ENCODE measurements at places on chromosomes 13 and 19.
A peak's percentile ranks its signal among the peaks of the same experiment; 100 is the strongest.

DNA sequence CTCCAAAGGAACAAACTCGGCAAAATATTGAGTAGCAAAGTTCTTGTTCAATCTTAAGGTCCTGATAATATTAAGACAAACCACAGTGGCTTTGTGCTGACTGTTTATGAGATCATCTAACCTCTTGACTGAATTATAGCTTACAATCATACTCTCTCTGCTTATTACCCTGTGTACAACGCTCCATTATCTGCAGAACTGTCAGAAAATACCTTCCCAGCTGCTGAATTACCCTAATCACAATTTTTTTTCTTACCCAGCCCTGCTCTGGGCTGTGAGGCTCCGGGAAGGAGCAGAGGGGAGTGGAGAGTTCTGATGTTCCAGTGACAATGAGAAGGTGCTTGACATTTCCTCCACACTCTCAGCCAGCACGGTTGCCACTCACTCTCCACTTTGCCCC is 64.8 kb downstream of the DCT start:
- no peak for ATAC-seq

- no peak for ATAC-seq
Measured at GRCh38 chr19:17920527-17920926, 12.3 kb upstream of the CCDC124 start.

- no peak for ATAC-seq
Measured at GRCh38 chr19:2064788-2065524, 13.9 kb upstream of the MKNK2 start.

DNA sequence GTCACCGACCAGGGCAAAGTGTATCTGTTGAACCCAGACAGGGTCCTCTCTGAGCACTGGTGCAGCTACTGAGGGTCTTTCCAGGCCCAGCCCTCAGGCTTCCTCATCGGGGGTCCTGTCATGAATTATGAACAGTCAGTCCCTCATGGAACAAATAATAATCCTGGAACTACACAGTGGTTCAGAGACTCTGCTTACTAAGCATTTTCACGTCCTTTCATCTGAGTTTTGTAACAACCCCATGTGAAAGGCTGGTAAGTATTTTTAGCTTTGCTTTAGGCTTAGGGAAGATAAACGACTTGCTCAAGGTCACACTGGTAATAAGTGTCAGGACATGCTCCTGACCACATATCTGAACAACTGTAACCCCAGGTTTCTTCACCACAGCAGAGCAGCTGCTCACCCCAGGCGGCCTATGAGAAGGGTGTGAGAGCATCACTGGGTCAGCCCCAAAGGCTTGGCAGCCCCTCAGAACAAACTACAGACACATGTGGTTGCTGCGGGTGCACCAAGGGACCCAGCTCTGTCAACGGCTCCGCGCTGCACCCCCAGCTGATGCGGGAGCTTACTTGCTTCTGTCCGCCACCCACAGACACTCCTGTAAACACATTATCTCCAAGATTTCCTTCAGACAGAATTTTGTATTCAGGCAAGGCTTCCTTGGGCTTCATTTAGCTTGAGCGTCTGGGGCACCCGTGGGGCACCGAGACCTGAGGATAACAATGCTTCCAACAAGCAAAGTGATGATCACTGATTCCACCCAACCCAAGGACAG is 19.4 kb upstream of the GSX1 start:
- no peak for ATAC-seq

DNA sequence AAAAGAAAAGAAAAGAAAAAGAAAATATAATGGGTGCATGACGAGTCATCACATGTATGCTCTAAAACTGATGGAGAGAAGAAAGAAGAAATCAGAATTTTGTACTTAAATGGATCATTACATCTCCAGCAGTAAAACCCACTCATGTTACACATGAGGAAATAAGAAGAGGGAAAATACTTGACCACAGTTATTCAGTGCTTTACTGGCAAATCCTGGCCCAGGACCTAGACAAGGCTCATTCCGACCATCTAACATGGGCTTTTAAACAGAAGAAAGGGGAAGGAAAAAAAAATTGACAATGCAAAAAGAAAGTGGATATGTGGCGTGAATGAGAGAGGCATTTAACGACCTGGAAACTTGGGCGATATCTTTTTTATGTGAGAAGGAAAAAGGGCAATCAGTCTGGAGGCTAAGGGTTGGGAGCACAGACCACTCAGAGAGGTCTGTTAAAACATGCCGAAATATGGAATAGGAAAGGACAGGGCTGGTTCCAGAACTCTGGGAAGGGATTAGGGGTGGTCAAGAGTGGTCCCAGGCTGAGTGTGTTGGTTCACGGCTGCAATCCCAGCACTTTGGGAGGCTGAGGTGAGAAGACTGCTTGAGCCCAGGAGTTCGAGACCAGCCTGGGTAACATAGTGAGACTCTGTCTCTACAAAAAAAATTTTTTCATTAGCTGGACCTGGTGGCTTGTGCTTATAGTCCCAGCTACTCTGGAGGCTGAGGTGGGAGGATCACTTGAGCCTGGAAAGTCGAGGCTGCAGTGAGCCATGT is 1.6 kb downstream of the SIGLECL1 start:
- no peak for ATAC-seq

DNA sequence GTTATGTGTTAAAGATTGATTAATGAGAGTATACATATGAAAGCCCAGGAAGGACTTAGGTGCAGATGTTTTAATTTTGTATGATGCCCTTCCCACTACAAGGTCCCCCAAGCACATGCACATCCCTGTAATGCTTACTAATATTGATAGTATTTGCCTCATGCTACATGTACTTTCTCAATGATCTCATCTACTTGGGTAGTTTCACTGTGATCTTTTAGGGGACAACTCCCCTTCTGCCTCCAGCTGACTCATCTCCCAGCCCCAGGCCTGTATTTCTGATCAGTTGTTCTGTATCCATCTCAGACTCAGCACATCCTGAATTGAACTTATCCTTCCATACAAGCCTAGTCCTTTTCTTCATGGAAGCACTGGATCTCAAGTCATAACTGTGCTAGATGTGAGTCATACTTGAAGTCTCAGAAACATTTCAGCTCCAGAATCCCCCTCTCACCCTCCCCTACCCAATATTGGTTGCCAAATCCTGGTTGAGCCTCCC is 49.4 kb upstream of the INTS6 start:
- ATAC-seq = no peak

GRCh38 chr13:51396352-51396751 is 56.5 kb downstream of the INTS6 start:
- ATAC-seq = no peak

- peak; percentile 1 for ATAC-seq
Measured at GRCh38 chr19:8831832-8832131, 322 bp downstream of the ZNF558 start.

GRCh38 chr19:30325676-30326392 is 46.4 kb upstream of the ZNF536 start:
- no peak for ATAC-seq

DNA sequence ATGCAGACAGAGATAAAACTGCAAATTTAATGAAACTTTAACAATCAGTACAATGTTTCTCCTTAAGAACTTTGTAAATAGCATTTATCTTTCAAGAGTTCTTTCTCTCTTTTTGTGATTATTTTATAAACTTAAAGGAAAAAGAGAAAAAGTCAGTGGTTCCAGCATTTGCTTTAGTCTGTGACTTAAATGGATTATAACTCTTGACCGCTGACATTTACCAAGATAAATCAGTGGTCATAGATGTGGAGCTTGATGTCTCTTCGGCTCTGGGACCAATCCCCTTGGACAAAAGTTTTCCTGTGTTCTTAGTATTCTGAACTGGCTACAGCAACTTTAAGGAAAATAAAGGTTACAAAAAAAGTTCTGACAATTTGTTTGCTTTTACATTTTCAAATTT is 162.6 kb downstream of the TM9SF2 start:
- ATAC-seq = no peak

GRCh38 chr19:56105090-56105701 is 15.9 kb downstream of the ZNF787 start:
- peak; percentile 91 for ATAC-seq

DNA sequence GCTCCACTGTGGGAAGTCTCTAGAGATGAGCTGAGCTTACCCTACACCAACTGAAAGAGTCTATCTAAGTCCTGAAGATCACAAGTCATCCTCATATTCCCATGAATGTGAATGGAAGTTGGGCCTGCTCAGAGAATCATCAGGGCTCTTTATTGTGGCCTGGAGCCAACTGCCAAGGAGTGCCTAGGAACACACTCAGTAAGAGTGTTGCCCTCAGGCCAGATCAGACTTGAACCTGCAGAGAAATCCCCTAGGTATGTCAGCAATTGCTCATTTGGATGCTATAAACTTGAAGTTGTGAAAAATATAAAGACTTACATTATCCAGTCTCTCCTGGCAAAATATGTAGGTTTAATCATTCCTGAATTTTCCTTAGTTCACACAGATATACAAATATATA is 1070.2 kb downstream of the EFNB2 start:
- no peak for ATAC-seq

- no peak for ATAC-seq
Measured at GRCh38 chr13:111161601-111162600, 46.8 kb downstream of the ARHGEF7 start.

GRCh38 chr19:1312767-1313694 is 27.4 kb downstream of the EFNA2 start:
- no peak for ATAC-seq

- no peak for ATAC-seq
Measured at GRCh38 chr19:5571777-5572176, 4.0 kb upstream of the TINCR start.

GRCh38 chr13:99307648-99308339 is 595 bp upstream of the GPR183 start:
- no peak for ATAC-seq
